ENCODE measurements at places on chromosomes 5 and 9.

GRCh38 chr5:124570285-124571035, 176.0 kb downstream of the ZNF608 start:
- DNase-seq, result no peak

DNA sequence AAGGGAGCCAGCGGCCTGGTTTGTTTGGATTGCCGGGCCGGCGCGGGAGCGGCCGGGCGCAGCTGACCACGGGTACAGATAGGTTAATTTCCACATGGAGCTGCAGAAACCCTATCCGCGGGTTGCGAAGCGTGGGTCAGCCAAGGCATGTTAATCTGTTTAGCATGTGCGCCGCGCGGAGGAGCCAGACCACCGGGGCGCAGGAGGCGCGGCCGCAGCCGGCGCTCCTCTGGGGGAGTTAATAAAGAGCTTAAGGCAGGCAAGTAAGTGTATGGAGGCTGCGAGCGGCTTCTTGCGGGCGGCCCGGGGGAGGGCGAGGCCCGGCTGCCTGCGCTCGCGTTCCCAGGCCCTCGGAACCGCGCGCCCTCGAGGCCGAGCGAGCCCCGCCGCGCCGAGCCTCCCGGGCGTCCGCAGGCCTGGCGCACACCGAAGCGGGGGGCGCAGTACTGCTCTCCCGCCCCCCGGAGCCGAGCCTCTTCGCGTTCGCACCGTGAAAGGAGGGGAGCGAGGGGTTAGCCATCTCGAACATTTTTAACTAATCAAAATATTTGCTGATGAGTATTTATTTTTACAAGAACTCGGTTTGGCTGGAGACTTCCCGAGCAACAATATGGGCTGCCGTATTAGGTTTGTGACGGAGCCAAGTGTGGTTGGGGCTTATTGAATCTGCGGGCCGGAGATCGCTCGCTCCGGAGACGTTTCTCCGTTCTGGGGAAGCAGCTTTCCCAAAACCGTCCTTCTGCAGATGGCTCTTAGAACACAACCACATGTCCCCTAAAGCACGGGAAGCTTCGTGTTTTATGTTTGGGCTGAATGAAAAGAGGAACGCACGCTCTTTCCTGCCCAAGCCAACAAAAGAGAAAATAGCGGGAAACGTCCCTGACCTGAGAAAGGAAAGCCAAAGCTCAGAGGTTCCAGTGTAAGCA, 28.8 kb downstream of the FOXD1 start:
- peak; percentile 45 for DNase-seq

- no peak for DNase-seq
Observed at GRCh38 chr9:109417054-109417453, 81.1 kb downstream of the PTPN3 start.

DNA sequence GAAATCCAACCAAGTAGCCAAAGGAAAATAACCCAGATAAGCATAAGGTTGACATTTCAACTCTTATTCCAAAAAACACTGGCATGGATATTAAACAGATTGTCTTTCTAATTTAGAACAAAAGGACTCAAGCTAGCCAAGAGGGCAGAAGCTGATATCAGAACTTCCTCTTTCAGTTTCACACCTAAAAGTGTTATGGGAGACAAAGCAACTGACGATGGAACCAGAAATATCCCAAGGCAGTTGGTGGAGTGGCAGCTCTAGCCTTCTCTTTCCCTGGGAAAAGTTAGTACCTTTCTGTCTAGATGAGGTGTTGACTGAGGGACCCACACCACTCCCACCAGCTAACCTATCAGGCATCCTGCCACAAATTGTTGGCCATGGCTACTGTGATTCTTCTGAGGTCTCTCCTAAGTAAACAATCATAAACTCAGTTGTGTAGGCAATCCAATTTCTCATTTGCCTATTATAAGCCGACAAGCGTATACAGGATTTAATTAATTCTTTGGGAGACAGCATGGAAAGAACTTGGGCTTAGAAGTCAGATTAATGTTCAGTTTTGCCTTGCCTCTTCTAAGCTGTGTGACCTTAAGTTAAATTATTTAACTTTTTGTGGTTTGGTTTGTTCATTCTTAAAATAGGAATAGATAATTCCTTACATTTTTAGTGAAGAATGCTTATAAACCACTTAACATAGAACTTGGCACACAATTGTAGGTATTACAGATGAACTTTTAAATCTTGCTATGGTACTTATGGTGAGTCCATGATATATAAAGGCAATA, 110.9 kb upstream of the ADAMTSL1 start:
- no peak for DNase-seq

- DNase-seq, result no peak
Observed at GRCh38 chr9:77838986-77839385, 190.9 kb upstream of the GNA14 start.

DNA sequence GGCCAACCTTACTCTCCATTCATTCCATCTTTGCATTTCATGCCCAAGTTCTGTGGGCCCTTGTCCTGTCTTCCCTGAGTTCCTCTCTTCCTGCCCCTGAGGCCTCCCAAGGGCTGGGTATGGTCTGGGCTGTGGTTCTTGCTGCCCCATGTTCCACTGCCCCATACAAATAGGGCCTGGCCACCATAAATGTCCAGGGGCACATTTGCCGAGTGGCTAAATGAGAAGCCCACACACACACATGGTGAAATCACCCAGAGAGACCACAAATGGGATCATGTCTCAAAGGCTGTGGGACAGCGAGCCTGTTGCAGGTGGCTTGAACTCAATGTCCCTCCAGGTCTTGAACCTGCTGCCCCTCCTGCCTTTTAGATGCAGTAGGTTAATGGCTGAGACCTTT, 1.2 kb downstream of the TIFAB start:
- no peak for DNase-seq

DNA sequence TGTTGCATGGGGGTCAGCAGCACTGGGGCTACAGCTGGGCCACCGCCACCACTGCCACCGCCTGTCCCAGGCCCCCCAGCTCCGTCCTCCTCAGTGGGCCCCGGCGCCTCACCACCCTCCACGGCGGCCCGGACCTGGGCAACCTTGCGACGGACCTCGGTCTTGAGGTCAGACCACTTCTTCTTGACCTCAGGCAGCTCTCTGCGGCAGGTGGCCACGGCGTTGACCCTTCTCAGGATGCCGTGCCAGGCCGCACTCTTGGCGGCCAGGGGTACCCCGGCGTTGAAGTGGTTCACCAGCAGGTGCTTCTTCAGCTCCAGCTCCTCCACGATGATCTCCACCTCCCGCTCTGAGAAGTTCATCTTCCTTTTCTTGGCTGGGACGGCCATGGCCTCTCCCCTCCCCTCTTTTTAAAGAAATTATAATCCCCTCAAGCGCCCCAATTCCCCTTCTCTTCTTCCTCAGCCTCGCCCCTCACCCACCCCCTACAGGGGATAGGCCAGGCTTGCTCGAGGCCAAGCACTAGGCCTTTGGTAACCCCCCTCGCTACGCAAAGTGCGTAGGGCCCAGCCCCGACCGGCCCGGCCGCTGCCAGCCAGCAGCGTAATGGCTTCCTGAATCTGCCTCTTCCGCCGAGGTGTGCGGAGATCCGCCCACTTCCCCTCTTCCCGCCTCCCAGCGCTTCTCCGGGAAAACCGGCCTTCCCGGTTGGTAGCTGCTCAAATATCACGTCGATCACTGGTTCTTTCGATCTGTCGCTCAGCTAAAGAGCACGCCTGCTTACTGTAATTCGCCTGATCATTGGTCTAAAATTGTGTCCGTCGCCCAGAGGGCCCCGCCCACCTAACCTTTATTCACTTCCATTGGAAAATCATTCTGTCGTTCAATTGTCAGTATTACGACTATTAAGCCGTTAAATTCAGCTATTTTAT, at the start of gene NAIF1:
NAIF1 (minus strand) TSS at position 608 of the 932 bp plus-strand sequence; CDS start at position 389, 219 bp downstream.
- DNase-seq, result peak; percentile 99

- DNase-seq, result no peak
Observed at GRCh38 chr5:124034963-124035362, 523.0 kb downstream of the CSNK1G3 start.

- no peak for DNase-seq
Observed at GRCh38 chr5:113048931-113049330, 72.3 kb downstream of the DCP2 start.

DNA sequence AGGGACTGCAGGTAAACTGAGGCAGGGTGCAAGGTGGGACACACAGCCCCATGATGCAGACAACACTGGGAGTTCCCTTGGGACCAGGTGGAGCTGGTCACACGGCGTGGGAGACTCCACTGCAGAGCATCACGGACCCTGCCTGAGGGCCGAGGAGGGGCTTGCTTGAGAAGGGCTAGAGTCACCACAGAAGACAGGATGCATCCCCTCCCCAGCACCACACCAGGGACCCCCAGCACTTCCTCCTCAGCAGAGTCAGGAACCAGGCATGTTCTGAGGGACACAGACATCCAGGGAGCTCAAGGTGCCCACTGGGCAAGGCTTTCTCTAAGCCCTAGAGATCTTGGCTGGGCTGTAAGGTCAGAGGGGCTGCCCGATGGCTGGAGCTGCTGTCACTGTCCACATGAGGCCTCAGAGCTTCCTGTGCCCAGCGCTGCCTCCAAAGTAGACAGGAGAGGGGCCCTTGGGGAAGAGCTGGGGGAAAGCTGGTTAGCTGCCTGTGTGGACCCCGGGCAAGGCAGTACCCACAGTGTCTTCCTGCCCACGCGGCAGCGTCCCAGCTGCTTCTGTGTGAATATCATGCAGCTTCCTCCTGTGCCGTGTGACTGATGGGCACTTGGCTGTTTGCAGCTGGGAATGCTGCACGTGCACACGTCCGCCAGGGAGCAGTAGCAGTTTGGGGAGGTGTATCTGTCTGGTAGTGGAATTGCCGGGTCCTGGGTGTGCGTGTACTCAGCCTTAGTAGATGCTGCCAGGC, 176.6 kb downstream of the CACNA1B start:
- no peak for DNase-seq

DNA sequence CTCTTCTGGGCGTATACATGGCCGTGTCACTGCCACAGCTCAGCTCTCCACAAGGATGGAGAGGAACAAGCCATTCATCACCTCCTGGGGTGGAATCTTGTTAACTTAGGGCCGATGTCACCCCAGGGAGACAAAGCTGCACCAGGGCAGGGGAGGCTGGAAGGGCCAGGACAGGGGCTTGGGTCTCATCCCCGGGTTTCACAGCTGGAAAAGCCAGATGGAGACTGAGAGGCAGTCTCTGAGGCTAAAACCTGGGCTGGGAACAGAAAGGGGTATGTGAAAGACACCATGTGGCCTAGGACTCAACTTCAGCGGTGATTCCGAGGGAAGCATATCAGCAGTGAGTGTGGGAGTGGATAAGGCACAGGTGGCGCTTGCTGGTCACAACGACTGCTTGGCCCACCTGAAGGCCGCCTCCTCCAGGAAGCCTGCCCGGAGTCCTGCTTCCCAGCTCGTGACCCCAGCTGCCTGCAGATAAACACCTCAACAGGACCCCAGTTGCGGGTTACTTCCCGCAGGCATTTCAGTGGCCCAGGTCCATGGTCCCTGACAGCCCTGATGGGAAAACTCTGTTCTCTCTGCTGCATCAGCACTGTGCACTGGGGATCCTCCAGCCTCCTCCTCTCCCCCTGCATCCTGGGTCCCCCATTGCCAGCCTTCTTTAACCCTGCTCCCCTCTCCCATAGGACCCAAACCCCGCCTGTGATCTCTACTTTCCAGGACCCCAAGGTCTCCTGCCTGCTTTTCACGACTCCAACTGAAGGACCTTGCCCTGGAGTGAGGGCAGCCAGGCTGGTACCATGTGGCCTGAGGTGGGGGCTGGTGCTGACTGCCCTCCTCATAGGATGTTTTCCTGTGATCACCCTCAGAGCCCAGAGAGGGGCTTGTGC, 51.7 kb upstream of the FCN1 start:
- DNase-seq, result no peak

- no peak for DNase-seq
Observed at GRCh38 chr9:23769307-23769935, 56.6 kb downstream of the ELAVL2 start.

GRCh38 chr5:175344331-175345195, 99.4 kb downstream of the DRD1 start:
- DNase-seq, result peak; percentile 12

DNA sequence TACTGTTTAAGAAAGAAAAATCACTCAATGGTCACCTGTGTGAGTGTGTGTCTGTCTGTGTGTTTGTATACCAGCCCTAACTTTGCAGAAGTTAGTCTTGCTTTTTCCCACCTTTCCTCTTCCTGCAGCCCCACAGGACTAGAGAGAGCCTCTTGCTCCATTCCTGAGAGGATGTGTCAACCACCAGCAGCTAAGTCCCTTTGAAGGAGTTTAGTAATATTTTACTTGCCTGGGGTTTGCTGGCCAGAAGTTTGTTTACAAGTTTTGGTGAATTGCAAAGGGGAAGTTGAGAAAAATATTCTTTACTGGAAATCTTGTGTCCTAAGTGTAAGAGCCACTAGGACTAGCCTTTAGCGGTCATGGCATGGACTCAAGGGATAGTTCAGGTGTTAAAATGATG, 316.2 kb downstream of the BRINP1 start:
- DNase-seq, result no peak

GRCh38 chr9:136700304-136700703, 12.1 kb upstream of the DIPK1B start:
- DNase-seq, result no peak

DNA sequence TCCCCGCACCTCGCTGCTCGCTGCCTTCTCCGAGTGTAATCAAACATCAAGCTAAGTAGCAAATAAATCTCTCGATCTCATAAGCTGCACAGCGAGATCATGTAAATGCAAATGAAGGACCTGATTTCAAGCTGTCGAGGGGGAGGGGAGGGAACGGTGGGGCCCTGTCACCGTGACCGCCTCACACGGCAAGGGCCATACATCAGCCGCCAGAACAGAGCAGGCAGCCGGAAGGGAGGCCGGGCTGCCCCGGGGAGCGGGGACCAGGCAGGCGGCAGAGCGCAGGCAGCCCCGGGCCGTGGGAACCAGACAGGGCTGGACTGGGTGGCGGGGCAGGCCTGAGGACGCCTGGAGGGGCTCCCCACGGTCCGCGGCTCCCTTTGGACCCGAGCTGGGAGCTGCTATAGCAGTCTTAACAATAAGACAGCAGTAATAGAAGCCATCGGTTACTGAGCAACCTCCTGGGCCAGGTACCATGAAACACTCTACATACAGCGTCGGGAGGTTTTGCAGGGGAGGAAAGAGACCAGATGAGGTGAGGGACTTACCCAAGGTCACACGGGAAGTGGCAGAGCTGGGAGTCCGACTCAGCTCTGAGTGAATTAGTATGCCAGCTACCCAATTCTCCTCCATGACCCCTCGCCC, 76.8 kb downstream of the CFAP77 start:
- DNase-seq, result no peak
